ENCODE measurements at places on chromosomes 13 and 19.

DNA sequence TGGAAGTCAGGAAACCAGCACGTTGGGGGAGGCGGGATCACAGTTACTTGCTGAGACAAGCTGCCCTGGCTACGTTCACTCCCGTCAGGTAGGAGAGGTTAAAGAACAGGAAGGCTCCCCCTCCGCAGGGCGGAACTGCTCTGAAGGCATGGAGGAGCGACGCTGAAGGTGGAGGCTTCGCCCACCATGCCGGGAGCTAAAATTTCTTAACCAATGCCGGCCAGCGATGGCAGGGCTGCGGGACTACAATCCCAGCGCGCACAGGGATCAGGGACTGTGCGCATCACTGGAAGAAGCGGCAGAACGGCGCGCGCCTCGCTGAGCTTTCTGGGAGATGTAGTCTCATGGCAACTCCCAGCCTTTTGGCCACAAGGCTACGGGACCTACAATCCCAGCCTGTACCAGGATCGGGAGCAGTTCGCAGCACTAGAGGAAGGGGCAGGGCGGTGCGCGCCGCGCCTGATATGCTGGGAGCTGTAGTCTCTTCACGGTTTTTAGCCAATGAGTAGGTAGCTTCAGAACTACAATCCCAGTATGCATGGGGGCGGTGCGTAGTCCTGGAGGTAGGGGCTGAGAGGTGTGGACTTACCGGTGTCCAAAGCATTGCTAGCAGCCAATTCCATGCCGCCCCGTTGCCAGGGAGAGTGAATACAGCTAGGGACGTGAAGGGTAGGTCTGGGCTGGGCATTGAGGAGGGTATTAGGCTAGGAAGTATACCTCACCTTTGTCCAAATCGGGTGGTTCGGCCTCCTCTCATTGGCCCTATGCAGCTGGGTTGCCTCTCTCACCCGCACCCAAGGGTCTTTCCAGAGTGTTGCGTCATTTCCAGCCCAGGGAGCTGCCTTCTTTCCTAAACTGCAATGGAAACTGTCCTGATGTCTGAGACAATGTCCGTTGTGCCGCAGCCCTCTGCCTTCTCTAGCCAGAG is 12.8 kb upstream of the ZNF682 start:
- peak; percentile 98 for DNase-seq

- no peak for DNase-seq
Observed at GRCh38 chr19:32997716-32998355, 25.8 kb downstream of the FAAP24 start.

- peak; percentile 36 for DNase-seq
Observed at GRCh38 chr13:111893607-111894443, 173.1 kb upstream of the SOX1 start.

- no peak for DNase-seq
Observed at GRCh38 chr19:3844596-3844995, 24.2 kb downstream of the ZFR2 start.

DNA sequence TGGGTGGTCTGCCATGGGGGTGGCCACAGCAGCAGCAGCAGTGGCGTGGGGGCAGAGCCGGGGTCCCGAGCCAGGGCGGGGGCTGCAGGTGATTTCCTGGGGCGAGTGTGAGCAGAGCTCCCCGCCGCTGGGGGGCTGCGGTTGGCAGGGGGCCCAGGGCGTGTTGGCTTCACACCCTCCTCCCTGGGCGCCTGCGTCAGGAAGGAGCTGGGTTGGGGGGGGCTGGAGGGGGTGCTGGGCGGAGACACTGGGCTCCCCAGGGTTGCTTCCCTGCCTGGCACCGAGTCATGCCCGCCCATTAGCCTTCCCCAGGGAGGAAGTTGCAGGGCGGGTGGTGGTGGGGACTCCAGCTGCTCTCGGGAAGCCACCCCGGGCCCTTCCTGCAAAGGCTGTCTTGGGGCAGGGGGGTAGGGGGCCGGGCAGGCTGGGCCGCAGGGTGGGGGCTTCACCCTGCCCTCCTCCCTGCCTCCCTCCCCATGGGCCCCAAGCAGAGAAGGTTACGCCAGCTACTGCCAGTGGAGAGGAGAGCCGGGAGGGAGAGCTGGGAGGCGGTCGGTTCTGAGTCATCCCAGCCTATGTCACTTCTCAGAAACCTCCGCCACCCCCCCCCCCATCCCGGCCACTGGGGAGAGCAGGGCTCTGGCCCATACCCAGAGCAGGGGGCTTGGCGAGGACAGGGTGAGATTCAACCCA is 4.6 kb downstream of the MIDN start:
- DNase-seq = peak; percentile 95

DNA sequence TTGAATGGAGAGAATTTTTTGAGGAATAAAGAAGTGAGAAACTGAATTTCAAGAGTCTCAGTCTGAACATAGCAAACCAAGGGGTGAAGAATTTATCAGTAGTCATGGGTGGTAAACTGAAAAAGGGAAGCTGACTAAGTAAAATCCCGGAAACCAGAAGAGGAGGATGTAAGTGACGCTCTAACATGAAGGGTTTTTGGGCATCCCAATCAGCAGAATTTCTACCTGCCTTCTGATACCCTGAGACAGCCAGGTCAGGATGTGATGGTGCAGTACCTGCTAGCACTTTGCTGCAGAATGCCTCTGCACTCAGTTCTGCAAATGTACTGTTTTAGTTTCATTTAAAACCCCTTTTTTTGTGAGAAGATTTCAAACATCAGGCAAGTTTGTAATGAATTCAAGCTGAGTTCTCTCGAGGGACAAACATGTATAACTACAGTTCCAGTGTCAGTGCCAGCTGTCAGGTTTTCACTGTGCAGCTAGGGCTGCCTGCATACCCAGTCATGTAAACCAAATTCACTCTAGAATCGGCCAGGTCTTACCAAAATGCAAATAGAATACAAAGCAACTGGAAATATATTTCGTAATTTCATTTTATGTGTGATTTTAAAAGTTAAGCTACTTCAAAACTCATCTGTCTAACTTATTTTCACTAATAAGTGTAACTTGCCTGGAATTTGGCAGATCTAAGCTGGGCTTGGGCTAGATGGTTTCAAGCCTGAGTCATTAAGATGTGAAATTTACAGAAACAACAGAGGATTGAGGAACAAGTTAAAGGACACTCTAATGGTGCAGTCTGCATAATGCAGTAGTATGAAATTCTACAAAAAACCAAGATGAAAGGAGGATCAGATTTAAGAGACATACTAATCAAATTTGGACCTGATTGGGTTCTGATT is 13.8 kb downstream of the METTL21C start:
- DNase-seq = no peak

DNA sequence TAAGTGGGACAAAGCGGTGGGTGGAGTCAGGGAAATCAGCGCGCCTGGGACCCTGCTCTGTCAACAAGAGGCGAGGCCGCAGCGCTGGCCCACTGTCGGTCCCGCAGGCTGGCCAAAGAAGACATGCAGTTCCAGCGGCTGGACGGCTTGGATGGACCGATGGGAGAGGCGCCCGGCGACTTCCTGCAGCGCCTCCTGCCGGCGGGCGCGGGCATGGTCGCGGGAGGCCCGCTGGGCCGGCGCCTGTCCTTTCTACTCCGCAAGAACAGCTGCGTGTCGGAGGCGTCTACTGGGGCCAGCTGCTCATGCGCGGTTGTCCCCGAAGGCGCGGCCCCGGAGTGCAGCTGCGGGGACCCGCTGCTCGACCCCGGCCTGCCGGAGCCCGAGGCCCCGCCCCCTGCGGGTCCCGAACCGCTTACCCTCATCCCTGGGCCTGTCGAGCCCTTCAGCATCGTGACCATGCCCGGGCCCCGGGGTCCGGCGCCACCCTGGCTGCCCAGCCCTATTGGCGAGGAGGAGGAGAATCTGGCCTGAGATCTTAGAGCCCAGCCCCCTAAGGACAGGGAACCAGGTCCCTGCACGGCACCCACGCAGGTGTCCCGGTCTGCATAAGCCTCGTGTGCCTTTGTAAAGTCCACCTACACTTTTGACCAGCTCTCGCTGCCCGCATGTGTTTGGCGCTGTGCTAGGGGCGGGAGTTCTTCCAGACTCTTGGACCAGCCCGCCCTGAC is 6.1 kb downstream of the BEST2 start:
- peak; percentile 73 for DNase-seq

DNA sequence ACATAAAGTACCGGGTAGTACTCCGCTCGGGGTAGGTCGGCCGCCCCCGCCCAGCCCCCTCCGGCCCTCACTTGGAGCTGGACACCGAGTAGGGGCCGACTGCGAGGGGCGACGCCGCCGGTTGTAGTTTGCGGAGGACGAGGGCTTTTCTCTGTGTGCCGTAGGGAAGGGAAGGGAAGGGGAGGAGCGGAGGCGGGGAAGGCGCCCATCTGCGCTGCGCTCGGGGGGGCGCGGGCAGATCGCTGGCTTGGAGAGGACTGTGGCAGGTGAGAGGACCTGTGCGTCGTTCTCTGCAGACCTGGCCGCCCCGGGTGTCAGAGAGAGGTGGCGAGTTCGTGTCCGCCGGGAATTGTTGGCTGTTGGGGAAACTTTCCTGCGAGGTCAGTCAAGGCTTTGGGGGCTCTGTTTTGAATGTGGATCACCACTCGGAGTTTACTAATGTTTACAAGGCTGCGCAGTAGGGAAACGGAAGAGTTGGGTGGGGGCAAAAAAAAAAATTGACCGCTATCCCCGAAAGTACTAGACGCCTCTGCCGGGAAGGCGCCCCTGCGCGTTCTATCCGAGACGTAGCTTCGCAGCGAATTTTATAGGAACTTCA is 1.4 kb downstream of the ING1 start:
- peak; percentile 66 for DNase-seq

DNA sequence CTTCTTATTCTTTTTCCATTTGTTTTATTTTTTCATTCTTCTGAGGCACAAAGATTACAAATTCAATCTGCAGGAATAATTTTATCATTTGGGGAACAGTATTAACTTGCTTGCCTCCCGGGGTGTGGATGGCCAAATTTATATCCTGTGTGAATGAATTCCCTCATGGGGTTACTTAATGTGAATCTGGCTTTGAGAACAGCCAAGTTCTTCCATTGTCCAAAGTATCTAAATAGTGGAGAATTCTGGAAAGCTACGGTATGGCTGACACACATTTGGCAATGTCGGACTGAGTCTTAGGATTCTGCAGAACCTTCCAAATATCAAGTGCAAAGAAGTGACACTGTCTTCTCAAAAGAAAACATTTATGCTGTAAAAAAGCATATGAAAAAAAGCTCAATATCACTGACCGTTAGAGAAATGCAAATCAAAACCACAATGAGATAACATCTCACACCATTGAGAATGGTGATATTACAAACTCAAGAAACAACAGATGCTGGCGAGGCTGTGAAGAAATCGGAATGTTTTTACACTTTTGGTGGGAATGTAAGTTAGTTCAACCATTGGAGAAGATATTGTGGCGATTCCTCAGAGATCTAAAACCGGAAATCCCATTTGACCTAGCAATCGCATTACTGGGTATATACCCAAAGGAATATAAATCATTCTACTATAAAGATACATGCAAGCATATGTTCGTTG is 620.2 kb downstream of the EFNB2 start:
- no peak for DNase-seq

DNA sequence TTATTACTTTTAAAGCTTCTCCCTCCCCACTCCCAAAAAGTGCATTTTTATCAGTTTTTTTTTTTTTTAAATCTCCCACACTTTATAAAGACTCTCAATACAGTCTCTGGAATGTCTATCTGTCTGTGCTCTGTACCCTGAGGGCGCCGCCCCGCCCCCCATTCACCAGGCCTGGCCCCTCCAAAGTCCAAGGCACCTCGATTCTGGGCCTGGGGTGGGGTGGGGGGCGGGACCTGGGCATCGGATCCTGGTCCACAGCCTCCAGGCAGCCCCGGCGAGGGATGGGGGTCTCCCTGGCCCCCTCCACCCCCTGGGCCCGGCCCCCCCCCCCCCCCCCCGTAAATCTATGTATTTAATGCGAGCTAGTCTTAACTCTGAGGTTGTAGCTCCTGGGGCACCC is 23.3 kb downstream of the ZBTB7A start:
- no peak for DNase-seq

- peak; percentile 54 for DNase-seq
Observed at GRCh38 chr19:42555317-42555716, 27.0 kb upstream of the CEACAM1 start.

GRCh38 chr13:45826731-45827130 is 24.8 kb downstream of the SIAH3 start:
- no peak for DNase-seq

GRCh38 chr13:60590800-60591747 is 194.1 kb downstream of the TDRD3 start:
- no peak for DNase-seq

DNA sequence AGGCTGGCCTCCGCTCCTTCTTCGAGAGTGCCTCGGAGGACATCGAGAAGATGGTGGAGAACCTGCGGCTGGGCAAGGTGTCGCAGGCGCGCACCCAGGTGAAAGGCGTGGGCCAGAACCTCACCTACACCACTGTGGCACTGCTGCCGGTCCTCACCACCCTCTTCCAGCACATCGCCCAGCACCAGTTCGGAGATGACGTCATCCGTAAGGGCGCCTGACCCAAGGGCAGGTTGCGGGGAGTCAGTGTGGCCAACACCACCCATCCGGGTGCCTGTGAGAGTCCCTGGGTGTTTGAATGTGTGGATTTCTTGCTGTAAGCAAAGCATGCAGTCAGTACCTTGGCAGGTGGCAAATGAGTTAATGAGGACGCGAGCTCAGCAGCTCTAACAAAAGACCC is 78.8 kb downstream of the RYR1 start:
- no peak for DNase-seq

- DNase-seq = no peak
Observed at GRCh38 chr13:41740479-41740878, 220.4 kb downstream of the VWA8 start.

DNA sequence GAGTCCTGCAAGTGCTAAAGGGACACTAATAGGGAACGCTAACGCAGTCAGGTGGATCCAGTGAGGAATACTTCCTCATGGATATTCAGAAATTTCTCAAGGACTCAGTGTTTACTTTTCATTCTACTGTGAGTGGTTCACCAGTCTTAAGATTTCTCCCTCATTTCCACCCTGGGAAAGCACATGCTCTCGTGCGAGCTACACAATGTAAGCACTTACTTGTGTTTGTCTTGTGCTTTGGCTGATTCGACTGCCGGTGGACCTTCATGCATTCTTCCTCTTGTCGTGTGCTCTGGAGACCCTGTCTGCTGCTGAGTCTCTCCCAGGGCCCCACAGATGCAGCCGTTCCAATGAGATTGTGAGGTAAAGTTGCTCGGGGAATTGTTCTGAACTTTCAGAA is 180.1 kb downstream of the NUFIP1 start:
- DNase-seq = no peak

- DNase-seq = no peak
Observed at GRCh38 chr13:43229506-43229905, 206.1 kb downstream of the DNAJC15 start.

- peak; percentile 93 for DNase-seq
Observed at GRCh38 chr19:44401139-44402115, at the start of gene ZNF285. Gene ZNF285, minus strand, starts transcription at chr19:44401608. Its CDS starts 4,395 bp downstream, at chr19:44397213.

Measured in right atrium auricular region (tissue), 2 donors.